ENCODE measurements at places on chromosomes 12 and 14. TPM values are rescaled to one million over a fixed set of nuclear protein-coding genes. Genes with fewer than 3 reads are reported as not detected.

DNA sequence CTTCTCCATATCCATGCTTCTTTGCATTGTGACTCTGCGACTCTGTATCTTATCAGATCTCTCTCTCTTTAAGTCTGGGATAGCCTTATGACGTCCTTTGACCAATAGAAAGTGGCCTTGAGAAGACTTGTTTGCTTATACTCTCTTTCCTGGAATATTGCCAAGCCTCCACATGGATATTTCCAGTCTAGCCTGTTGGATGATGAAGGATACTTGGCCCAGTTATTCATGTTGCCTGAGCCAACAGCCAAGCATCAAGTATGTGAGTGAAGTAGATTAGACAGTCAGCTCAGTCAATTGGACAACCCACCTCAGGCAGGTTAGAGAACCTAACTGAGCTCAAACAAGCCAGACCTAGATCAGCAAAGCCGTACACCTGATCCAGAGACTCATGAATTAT is 864.2 kb upstream of the MGAT4C start:
- no peaks in the 10 kb centered on the region for H3K4me1 ChIP-seq
- H3K27ac ChIP-seq, result no peak overlapping the region
- DNase-seq, result no peak
- H3K27me3 ChIP-seq, result no peaks in the 10 kb centered on the region

DNA sequence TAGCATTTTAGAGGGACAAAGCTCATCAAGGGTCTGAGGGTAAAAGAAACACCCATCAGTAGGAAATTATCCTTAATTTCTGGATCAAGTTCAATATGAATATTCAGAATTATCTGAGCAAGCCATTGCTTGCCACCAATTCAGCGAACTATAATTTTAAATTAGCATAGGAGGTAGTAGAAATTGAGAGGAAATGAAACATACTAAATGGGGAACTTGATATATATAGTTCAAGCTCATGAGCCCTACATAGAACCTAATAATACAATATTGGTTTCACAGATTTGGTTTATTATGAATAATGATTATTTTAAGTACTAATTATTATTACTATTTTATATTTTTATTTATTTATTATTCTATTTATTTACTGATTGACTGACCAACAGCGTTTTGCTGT is 42.1 kb upstream of the GXYLT1 start:
- peaks cover 13% of the 10 kb centered on the region for H3K4me1 ChIP-seq
- H3K27me3 ChIP-seq, result no peaks in the 10 kb centered on the region
- H3K27ac ChIP-seq, result no peak overlapping the region
- peaks cover 5% of the 10 kb centered on the region for H3K36me3 ChIP-seq
- no peak overlapping the region for H3K4me3 ChIP-seq
- DNase-seq, result no peak

CYP46A1 gene
- total RNA-seq, result 0.29 TPM

KCNJ8 gene
- total RNA-seq, result not detected

PLA2G1B gene
- total RNA-seq, result not detected

DNA sequence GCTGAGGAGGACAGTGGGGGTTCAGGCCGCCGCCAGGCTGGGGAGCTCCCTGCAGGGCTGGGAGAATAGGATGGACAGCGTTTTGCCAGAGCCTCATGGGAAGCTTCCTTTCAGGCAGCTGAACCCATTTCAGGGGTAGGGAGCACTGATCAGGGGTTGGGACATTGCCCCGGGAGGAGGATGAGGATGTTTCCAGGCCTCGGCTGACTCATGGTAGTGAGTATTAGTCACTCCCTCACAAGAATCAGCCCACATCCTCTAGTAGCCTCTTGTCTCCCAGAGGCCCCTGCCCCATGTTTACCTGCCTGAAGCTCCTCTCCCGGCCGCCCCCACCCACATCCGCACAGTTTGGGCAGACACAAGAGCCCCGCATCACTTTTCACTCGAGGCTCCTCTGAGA is 89.8 kb downstream of the ZFP36L1 start:
- DNase-seq, result no peak
- H3K27ac ChIP-seq, result no peak overlapping the region
- H3K4me1 ChIP-seq, result peaks cover 6% of the 10 kb centered on the region
- no peaks in the 10 kb centered on the region for H3K36me3 ChIP-seq
- no peaks in the 10 kb centered on the region for H3K27me3 ChIP-seq

- peaks cover 44% of the 10 kb centered on the region for H3K4me1 ChIP-seq
- peaks cover 2% of the 10 kb centered on the region for H3K36me3 ChIP-seq
- H3K4me3 ChIP-seq, result peak overlapping the region; percentile 60
- no peak for DNase-seq
- peak overlapping the region; percentile 90 for H3K27ac ChIP-seq
- H3K27me3 ChIP-seq, result no peaks in the 10 kb centered on the region
Observed at GRCh38 chr14:68261092-68261842, 441.7 kb downstream of the RAD51B start.

GRCh38 chr12:78402366-78403134 is 462.0 kb upstream of the SYT1 start:
- no peaks in the 10 kb centered on the region for H3K4me1 ChIP-seq
- no peak overlapping the region for H3K4me3 ChIP-seq
- no peak overlapping the region for H3K27ac ChIP-seq
- H3K36me3 ChIP-seq, result no peaks in the 10 kb centered on the region
- H3K27me3 ChIP-seq, result no peaks in the 10 kb centered on the region

DNA sequence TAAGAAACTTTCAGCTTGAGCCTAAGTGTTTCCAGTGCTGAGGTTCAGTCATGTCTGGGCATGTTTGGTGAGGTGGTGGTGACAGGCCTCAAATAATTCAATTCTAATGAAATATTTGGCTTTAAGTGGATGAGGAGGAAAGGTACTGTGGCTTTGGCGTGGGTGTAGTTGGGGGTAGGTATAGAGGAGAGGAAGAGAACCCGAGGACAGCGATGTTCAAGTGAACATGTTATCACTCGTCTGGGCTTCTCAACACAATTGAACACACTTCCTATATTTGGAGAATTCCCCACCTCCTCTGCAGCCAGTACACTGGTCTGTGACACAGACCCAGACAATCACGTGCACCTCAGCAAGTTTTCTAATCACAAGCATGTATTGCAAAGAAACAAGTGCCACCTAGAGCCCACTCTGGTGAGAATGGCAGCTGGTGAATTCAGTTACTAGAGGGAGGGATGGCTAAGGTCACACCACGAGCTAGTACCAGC is 53.0 kb downstream of the IFNG-AS1 start:
- peak overlapping the region; percentile 12 for H3K4me3 ChIP-seq
- DNase-seq, result no peak
- peak overlapping the region; percentile 84 for H3K27ac ChIP-seq
- H3K27me3 ChIP-seq, result no peaks in the 10 kb centered on the region
- no peaks in the 10 kb centered on the region for H3K36me3 ChIP-seq

- H3K4me3 ChIP-seq, result no peak overlapping the region
- no peak for DNase-seq
- no peaks in the 10 kb centered on the region for H3K4me1 ChIP-seq
- no peaks in the 10 kb centered on the region for H3K36me3 ChIP-seq
- no peak overlapping the region for H3K27ac ChIP-seq
- H3K27me3 ChIP-seq, result peaks cover 23% of the 10 kb centered on the region
Observed at GRCh38 chr14:33545696-33546095, 405.2 kb downstream of the EGLN3 start.

- no peak for DNase-seq
- H3K4me1 ChIP-seq, result no peaks in the 10 kb centered on the region
- H3K27ac ChIP-seq, result no peak overlapping the region
- H3K36me3 ChIP-seq, result no peaks in the 10 kb centered on the region
- H3K27me3 ChIP-seq, result peaks cover 7% of the 10 kb centered on the region
Observed at GRCh38 chr12:10272467-10272866, 35.2 kb upstream of the KLRD1 start.

- DNase-seq, result no peak
- no peaks in the 10 kb centered on the region for H3K27me3 ChIP-seq
- H3K4me3 ChIP-seq, result peak overlapping the region; percentile 98
- H3K27ac ChIP-seq, result peak overlapping the region; percentile 100
Observed at GRCh38 chr12:57479043-57479375, 657 bp downstream of the ARHGAP9 start.

DNA sequence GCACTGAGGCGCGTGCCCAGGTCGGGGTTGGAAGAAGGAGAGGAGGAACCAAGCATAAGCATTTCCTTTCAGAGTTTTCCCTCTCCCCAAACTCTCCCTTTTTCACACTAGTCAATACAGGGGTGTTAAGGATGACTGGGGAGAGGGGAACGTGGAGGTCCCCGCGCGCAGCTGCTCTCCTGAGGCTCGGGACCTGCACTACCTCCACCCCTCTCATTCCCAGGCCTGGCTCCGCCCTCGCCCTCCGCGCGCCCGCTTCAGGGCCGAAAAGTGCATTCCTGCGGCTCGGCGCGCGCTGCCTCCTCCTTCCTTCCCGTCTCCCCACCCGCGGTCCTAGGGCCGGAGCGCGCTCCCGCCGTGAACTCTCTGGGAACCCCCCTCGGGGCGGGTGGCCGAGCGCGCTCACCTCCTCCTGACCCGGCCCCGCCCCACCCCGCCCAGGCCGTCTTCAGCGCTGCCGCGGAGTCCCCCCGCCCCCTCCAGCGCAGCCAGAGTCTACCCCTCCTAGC is 11.3 kb downstream of the RARG start:
- H3K4me1 ChIP-seq, result peaks cover 69% of the 10 kb centered on the region
- peaks cover 10% of the 10 kb centered on the region for H3K36me3 ChIP-seq
- DNase-seq, result peak; percentile 80
- H3K4me3 ChIP-seq, result peak overlapping the region; percentile 100
- H3K27me3 ChIP-seq, result no peaks in the 10 kb centered on the region
- peak overlapping the region; percentile 99 for H3K27ac ChIP-seq

GRCh38 chr14:53842938-53843337 is 113.7 kb downstream of the BMP4 start:
- no peak overlapping the region for H3K4me3 ChIP-seq
- H3K36me3 ChIP-seq, result no peaks in the 10 kb centered on the region
- no peaks in the 10 kb centered on the region for H3K27me3 ChIP-seq
- H3K27ac ChIP-seq, result no peak overlapping the region
- H3K4me1 ChIP-seq, result no peaks in the 10 kb centered on the region
- no peak for DNase-seq

DNA sequence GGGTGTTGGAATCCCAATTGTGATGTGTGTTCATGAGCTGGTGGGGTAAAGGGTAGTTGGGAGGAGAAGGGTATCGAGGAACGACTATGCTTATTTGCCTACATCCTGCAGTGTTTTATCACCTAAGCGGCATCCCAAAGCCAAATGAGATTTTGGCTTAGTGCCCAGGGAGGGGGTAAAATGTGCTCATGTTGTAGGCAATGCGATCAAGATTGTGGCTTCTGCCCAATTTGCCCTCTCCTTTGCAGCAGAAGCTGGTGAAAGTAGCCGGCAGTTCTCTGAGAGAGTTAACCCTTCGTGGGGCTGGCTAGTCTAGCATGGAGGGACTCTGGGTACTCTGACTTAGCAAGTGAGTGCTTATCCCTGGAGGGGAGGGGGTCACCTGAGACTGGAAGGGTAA is 753 bp downstream of the RPH3A start:
- peaks cover 3% of the 10 kb centered on the region for H3K4me1 ChIP-seq
- no peak overlapping the region for H3K4me3 ChIP-seq
- peaks cover 40% of the 10 kb centered on the region for H3K27me3 ChIP-seq
- H3K36me3 ChIP-seq, result no peaks in the 10 kb centered on the region
- no peak overlapping the region for H3K27ac ChIP-seq
- no peak for DNase-seq

GRCh38 chr12:76346236-76346635 is 2.0 kb downstream of the BBS10 start:
- H3K36me3 ChIP-seq, result peaks cover 6% of the 10 kb centered on the region
- peaks cover 17% of the 10 kb centered on the region for H3K4me1 ChIP-seq
- no peak for DNase-seq
- H3K4me3 ChIP-seq, result no peak overlapping the region
- H3K27me3 ChIP-seq, result no peaks in the 10 kb centered on the region
- H3K27ac ChIP-seq, result no peak overlapping the region

Measured in T-helper 17 cell (primary cell).